ENCODE measurements at places on chromosomes 2 and 18. TPM values are rescaled to one million over a fixed set of nuclear protein-coding genes. Genes with fewer than 3 reads are reported as not detected.

RAB17 gene
- 4.4 TPM for total RNA-seq

ARL4C gene
- total RNA-seq = 3.0 TPM

TXNDC2 gene
- total RNA-seq = not detected

PSD4 gene
- 10.8 TPM for total RNA-seq

POTEI gene
- total RNA-seq = not detected

EPG5 gene
- 14.1 TPM for total RNA-seq

STARD6 gene
- not detected for total RNA-seq

MALL gene
- total RNA-seq = 0.59 TPM

IL36G gene
- total RNA-seq = not detected

CPLX4 gene
- total RNA-seq = not detected

REG3A gene
- not detected for total RNA-seq

DNA sequence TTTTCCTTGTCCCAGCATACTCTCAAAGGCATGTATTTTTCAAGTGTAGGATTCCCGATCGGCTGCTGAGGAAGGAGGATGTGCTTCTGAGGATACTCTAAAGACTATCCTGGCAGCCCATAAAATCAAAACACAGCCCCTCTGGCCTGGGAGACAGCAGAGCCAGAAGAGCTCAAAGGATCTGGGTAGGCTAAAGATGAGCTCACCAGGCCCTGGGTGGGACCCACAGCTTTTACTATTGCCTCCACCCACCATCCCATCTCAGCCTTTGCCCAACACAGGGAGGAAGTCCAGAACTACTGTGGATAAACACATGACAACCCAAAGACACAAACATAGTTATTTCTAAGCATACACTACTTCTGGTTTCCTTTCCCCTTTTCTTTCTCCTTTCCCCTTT, 79.1 kb upstream of the ZFP36L2 start:
- peak; percentile 72 for DNase-seq
- H3K36me3 ChIP-seq = no peaks in the 10 kb centered on the region
- no peaks in the 10 kb centered on the region for H3K27me3 ChIP-seq

DNA sequence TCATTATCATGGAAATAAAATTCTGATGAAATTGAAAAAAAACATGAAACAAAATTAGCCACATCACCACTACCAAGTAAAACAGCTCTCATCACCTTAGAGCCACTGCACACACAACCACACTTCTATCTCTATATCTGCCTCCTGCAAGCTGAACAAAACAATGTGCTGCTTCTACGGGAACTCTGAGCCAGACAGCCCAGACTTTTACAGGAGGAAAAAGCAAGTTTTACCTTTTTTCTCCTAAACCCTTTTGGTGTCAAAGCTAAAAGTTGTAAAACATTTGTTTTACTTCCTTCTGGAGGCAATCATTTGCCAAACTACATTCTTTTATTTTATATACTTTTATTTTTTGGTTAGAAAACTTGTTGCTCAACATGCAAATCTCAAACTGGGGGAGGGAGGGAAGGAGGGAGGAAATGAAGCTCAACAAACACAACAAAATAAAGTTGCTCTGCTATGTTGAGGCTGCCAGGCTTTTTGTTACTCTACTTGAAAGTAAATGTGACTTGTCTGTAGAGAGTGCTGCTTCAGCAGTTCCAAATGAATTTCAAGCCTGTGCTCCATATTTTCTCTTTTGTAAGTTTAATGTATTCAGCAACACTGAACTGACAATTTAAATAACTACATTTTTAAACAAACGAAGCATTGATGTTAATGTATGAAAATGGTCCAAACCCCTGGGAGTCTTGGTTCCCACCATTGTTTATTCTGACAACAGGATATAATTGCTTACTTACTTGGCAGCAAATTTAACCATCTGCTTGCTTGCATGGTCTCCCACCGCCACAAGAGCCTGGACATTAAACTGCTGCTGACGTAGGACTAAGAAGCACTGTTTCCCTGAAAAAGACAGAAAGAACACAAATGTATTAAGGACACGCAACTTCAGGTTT, 24.5 kb downstream of the DARS1 start:
- H3K36me3 ChIP-seq = no peaks in the 10 kb centered on the region
- no peaks in the 10 kb centered on the region for H3K4me1 ChIP-seq
- H3K4me3 ChIP-seq = no peak overlapping the region
- DNase-seq = no peak
- no peak overlapping the region for H3K27ac ChIP-seq

- H3K27ac ChIP-seq = peak overlapping the region; percentile 86
- H3K27me3 ChIP-seq = no peaks in the 10 kb centered on the region
- peaks cover 10% of the 10 kb centered on the region for H3K4me1 ChIP-seq
- no peaks in the 10 kb centered on the region for H3K36me3 ChIP-seq
- peak; percentile 42 for DNase-seq
Measured at GRCh38 chr18:13223311-13224143, 5.0 kb downstream of the LDLRAD4 start.

- H3K27me3 ChIP-seq = no peaks in the 10 kb centered on the region
- H3K4me3 ChIP-seq = no peak overlapping the region
- H3K27ac ChIP-seq = no peak overlapping the region
- no peaks in the 10 kb centered on the region for H3K36me3 ChIP-seq
Measured at GRCh38 chr2:159905926-159906714, 108.1 kb upstream of the CD302 start.

GRCh38 chr2:197596766-197597165, 78.6 kb downstream of the RFTN2 start:
- H3K27me3 ChIP-seq = no peaks in the 10 kb centered on the region
- H3K4me3 ChIP-seq = no peak overlapping the region
- no peak for DNase-seq
- H3K4me1 ChIP-seq = no peaks in the 10 kb centered on the region
- H3K36me3 ChIP-seq = no peaks in the 10 kb centered on the region
- no peak overlapping the region for H3K27ac ChIP-seq

DNA sequence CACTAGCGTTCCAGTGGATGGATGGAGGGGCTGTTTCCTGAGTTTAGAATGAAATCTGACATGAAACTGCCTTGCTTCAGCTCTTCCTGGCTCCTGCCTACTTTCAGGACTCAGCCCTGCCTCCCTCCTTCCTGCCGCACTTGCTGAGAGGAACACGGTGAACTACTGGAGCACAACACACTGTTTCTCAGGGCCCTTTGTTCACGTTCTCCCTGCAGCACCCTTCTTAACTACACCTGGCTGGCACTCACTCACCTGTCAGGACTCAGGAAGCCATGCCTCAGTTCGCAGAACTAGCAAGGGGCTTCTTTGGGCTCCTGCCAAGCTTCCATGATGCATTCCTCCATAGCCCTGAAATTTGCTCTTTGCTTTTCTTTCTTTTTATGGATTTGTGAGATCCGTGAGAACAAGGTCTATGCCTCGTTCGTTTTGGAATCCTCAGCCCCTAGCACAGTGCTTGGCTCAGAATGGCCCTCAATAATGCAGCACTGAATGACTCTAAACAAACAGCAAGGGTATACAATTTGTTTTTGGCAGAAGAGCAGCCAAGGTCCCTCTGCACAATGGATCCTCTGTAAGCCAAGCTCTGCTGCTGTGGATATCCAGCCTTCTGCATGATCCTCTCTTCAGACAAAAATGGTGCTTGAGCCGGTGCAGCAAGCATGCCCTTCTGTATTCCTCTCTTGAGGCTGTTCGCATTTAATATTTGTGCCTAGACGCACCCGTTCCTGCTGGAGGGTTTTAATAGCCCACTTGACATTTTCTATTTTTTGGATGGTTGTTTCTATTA, 357.0 kb downstream of the TSN start:
- no peak for DNase-seq
- no peaks in the 10 kb centered on the region for H3K36me3 ChIP-seq
- H3K27me3 ChIP-seq = no peaks in the 10 kb centered on the region
- H3K27ac ChIP-seq = no peak overlapping the region
- H3K4me1 ChIP-seq = no peaks in the 10 kb centered on the region

- H3K36me3 ChIP-seq = no peaks in the 10 kb centered on the region
- DNase-seq = no peak
- H3K27ac ChIP-seq = no peak overlapping the region
- no peaks in the 10 kb centered on the region for H3K4me1 ChIP-seq
Measured at GRCh38 chr2:174553811-174554493, 43.7 kb downstream of the WIPF1 start.

DNA sequence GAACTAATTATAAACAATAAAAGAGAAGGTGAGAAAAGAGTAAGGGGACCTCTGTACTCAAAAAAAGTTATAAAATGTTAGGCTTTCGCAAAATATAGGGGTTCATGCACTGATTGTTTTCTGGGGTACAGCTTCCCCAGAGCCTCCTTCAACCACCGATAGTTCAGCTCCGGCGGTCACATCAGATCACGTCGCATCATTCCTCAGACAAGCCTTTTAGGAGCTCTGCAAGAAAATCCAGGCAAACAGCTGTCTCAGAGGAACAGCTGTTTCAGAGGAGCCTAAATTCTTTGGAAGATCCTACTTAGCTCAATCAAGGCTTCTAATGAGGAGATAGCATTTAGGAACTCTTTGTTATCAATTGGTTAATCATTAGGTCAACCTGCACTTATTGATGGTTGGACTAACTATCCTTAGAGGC, 78.7 kb downstream of the MYCN start:
- no peaks in the 10 kb centered on the region for H3K27me3 ChIP-seq
- no peak for DNase-seq
- H3K36me3 ChIP-seq = no peaks in the 10 kb centered on the region
- no peaks in the 10 kb centered on the region for H3K4me1 ChIP-seq
- no peak overlapping the region for H3K27ac ChIP-seq

GRCh38 chr2:96956211-96956610, 30.2 kb downstream of the FAM178B start:
- H3K4me3 ChIP-seq = no peak overlapping the region
- no peak overlapping the region for H3K27ac ChIP-seq
- no peaks in the 10 kb centered on the region for H3K36me3 ChIP-seq
- no peaks in the 10 kb centered on the region for H3K27me3 ChIP-seq

GRCh38 chr18:3513481-3513880, 63.5 kb downstream of the TGIF1 start:
- no peaks in the 10 kb centered on the region for H3K36me3 ChIP-seq
- H3K27me3 ChIP-seq = no peaks in the 10 kb centered on the region
- no peak overlapping the region for H3K27ac ChIP-seq
- no peak for DNase-seq
- no peaks in the 10 kb centered on the region for H3K4me1 ChIP-seq
- H3K4me3 ChIP-seq = no peak overlapping the region

DNA sequence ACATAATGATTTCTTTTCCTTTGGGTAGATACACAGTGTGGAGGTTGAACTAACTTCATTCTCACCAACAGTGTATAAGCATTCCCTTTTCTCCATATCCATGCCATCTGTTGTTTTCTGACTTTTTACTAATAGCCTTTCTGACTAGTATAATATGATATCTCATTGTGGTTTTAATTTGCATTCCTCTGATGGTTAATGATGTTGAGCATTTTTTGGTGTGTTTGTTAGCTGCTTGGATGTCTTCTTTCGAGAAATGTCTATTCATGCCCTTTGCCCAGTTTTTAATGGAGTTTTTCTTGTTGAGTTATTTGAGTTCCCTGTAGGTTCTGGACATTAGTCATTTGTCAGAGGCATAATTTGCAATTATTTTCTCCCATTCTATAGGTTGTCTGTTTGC, 59.8 kb downstream of the MARCHF4 start:
- no peaks in the 10 kb centered on the region for H3K4me1 ChIP-seq
- H3K27me3 ChIP-seq = no peaks in the 10 kb centered on the region
- no peak overlapping the region for H3K4me3 ChIP-seq
- no peaks in the 10 kb centered on the region for H3K36me3 ChIP-seq
- H3K27ac ChIP-seq = no peak overlapping the region

DNA sequence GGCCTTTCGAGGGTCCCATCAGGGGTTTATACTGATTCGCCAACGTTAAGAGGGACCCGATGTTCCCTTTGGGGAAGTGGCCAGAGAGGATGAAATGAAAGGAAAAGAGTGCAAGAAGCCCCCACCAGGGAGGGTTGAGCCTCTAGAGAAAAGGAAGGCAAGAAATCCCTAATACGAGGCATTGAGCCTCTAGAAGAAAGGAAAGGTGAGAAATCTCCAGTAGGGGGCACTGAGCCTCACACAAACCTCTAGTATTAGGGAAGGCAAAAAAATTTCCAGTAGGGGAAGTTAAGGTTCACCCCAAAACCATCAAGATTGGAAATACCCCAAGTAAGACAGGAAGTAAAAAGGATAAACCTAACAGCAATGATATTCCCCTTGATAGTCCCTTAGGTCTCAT, 9.8 kb upstream of the SAP130 start:
- H3K27me3 ChIP-seq = no peaks in the 10 kb centered on the region
- no peaks in the 10 kb centered on the region for H3K36me3 ChIP-seq
- no peak for DNase-seq
- H3K4me3 ChIP-seq = no peak overlapping the region
- H3K4me1 ChIP-seq = no peaks in the 10 kb centered on the region

DNA sequence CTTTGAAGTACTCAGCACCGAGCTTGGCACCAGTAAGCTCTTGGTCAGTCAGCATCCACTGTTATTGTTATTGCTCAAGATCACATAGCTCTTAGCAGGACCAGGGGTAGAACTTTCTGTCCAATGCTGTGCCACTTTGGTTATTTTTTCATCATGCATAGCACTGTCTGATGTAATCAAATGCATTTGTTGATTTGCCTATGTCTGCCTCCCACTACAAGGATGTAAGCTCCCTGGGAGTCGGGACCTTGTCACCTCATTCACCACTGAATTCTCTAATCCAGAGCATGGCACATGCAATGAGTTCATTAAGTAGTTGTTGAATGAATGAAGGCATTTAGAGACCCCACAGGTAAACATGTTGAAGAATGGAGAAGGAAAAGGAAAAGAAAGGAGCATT, 29.0 kb upstream of the DLX1 start:
- H3K27me3 ChIP-seq = no peaks in the 10 kb centered on the region
- H3K4me3 ChIP-seq = no peak overlapping the region
- H3K4me1 ChIP-seq = no peaks in the 10 kb centered on the region
- DNase-seq = no peak

DNA sequence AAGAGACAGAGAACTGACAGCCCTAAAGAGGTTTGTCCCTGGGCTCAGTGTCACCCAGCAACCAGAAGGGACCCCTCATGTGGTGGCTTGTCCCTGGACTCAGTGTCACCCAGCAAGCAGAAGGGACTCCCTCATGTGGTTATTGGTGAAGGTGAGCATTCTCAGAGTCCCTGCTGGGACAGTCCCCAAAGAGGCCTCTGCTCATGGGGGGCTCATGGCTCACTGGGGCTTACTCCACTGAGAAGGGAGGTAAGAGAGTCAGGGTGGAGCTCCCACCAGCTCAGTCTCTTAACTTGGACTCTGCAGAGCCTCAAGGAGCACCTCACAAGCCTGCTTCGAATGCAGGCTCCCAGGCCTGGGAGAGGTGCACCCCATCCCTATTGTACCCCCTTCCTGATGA, 145.2 kb upstream of the COPS8 start:
- no peaks in the 10 kb centered on the region for H3K4me1 ChIP-seq
- DNase-seq = no peak
- no peak overlapping the region for H3K4me3 ChIP-seq
- H3K36me3 ChIP-seq = no peaks in the 10 kb centered on the region
- no peaks in the 10 kb centered on the region for H3K27me3 ChIP-seq

- no peak overlapping the region for H3K4me3 ChIP-seq
- H3K27ac ChIP-seq = no peak overlapping the region
Measured at GRCh38 chr18:79918615-79919011, 32.8 kb downstream of the SLC66A2 start.

- H3K27me3 ChIP-seq = no peaks in the 10 kb centered on the region
- no peaks in the 10 kb centered on the region for H3K36me3 ChIP-seq
- no peak for DNase-seq
- H3K4me1 ChIP-seq = no peaks in the 10 kb centered on the region
- no peak overlapping the region for H3K4me3 ChIP-seq
- H3K27ac ChIP-seq = no peak overlapping the region
Measured at GRCh38 chr2:63871864-63872263, 30.2 kb downstream of the UGP2 start.
